Stimulated activated CD4-positive, alpha-beta T cell treated with anti-CD3 and anti-CD28 coated beads, TNF-alpha, amount 100 ng/mL, for 1 hour (primary cell): ENCODE measurements at places on chromosomes 2 and 18.

DNA sequence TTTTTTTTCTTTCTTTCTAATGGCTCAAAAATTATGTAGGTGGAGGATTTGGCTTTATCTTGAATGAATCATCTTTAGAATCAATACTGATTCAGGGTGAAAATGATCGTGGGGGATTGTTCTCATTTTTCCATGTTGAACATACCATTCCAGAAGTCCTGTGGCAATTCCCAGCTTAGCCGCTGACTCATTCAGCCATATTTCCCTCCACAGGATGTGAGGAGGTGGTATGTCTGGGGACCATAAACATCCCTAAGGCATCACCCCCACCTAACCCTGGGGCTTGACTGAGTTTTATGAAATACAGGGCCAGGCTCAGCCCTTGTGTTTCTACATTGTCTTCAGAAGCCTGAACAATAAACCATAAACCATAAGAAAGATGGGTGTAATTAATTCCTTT, 92.7 kb upstream of the FN1 start:
- DNase-seq = no peak

GRCh38 chr2:197256021-197256420, 54.6 kb downstream of the ANKRD44 start:
- DNase-seq = no peak

DNA sequence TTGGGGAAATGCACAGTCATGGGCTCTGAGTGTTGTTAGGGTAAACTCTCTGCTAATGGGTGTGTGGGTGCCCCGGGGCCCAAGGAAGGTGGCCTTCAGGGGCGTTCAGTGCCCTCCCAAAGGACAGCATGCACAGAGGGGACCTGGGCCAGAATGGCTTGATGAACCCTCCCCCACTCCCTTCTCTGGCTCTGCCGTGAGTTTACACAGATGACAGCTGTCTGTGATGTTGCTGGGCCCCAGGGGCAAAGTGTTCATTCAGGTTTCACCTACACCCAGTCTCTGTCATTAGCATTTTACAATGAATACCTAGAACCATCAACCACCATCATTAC, 3.2 kb downstream of the NPPC start:
- no peak for DNase-seq

DNA sequence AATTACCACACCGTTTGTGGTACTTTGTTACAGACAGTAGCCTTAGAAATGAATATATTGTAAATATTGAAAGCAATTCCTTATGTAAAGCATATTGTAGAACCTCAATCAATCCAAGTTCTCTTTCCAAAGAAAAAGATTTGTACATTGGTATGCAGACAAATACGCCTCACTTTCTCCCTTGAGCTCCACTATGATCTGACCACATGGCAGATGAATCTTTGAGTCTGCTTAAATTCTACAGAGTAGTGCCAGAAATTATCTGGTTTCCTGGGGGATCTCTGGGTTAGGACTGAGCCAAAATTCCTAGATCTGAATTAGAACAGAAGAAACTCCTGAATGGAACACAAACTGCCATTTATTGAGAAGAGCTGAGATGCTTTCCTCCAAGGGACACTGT, 99.0 kb downstream of the CPO start:
- DNase-seq = no peak

DNA sequence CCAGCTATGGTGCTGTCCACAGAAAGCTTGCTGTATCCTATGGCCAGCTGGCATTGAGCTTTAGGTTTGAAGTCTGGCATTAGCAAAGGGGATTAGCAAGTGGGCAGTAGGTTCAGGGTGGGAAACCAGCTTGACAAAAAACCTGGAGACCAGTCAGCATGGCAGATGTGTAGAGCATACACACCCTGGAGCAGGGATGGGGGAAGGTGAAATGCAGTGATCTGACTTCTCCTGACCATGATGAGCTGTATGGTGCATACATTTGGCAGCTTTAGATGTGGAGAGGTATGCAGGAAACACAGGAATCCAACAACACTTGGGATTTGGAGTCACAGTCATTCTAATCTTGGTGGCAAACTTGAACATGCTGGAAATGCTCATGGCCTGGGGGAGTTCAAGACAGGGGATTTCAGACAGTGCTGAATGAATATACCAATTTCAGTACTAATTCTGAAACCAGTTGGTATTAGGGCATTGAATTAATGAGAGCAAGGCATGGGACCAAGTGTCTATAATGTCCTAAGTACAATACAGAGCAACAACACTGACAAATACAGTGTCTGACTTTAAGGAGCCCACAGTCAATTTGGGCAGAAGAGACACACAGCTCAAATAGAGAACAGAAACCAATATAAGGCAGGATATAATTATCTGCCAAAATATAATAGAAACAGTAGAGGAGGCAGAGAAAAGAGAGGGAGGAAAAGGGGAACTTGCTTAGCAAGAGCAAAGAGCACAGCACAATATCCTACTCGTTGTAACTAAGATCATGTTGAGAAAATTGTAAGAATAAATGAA, 11.8 kb downstream of the ARHGAP15 start:
- no peak for DNase-seq

DNA sequence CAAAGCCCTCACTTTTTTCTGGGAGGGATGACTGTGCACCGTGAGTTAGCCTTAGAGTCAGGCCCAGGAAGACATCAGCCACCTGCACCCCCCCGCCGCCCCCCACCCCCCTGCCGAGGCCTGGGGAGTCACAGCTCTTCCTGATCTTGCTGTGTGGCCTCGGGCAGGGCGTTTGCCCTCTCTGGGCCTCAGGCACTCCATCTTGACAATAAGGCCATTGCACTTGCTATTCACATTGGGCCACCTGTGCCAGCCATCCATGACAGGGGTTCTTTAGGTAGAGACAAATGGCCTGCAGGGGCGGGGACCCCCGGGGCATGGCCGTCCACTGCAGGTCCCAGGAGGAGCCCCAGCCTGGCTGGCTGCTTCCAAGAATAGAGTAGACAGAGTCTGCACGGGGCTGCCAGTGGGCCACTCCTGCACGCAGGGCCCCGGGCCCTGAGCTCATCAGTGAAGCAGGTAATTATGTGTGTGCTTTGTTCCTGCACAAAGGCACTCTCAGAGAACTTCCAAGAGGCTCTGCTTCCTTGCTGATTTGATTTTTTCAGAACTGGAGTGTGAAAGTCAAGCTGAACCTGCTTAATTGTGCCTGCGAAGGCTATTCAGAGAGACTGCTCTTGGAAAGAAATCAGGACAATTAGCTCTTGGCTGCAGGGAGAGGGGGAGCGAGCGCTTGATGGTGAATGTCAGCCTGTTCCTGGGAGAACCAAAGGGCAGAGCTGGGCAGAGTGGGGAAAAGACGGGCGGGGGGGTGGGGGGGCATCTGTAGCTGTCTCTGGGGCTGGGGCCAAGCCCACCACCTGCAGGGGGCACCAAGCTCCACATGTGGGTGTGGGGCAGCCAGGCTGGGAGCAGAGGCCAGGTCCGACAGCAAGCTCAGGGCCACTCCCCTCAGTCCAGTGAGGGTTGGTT, 40.3 kb downstream of the RRM2 start:
- DNase-seq = no peak
